C1 segment of cervical spinal cord (tissue), 14 donors: ENCODE measurements at places on chromosomes 1 and 21.

GRCh38 chr1:209657918-209658317 is 5.7 kb upstream of the LAMB3 start:
- no peak for DNase-seq

GRCh38 chr1:225318706-225319575 is 108.9 kb downstream of the LBR start:
- no peak for DNase-seq

DNA sequence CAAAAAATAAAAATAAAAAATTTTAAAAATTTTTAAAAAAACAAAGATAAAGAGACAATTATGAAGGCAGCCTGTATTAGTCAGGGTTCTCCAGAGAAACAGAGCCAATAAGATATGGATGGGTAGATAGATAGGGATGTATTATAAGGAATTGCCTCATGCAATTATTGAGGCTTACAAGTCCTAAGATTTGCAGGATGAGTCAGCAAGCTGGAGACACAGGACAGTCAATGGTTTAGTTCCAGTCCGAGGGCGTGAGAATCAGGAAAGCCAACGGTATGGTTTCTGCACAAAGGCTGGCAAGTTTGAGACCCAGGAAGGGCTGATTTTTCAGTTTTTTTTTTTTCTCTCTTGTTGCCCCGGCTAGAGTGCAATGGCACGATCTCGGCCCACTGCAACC is 24.1 kb upstream of the EIF4G3 start:
- no peak for DNase-seq

DNA sequence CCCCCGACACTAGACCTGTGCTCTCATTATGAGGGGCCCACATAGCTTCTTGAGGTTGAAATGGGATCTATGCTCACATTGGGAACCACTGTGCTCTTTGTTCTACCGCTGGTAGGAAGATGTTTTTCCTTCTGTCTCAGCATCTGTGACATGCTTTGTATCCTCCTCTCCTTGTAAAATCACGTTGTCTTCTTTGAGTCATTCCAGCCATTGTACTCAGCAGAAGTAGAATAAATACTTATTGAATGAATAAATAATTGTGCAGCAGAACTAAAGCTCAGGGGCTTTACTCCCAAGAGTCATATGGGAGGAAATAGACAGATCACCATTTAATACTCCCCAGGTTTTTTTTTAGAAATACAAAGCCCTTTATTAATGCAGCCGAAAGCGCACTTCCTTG is 66.3 kb upstream of the EDEM3 start:
- no peak for DNase-seq

DNA sequence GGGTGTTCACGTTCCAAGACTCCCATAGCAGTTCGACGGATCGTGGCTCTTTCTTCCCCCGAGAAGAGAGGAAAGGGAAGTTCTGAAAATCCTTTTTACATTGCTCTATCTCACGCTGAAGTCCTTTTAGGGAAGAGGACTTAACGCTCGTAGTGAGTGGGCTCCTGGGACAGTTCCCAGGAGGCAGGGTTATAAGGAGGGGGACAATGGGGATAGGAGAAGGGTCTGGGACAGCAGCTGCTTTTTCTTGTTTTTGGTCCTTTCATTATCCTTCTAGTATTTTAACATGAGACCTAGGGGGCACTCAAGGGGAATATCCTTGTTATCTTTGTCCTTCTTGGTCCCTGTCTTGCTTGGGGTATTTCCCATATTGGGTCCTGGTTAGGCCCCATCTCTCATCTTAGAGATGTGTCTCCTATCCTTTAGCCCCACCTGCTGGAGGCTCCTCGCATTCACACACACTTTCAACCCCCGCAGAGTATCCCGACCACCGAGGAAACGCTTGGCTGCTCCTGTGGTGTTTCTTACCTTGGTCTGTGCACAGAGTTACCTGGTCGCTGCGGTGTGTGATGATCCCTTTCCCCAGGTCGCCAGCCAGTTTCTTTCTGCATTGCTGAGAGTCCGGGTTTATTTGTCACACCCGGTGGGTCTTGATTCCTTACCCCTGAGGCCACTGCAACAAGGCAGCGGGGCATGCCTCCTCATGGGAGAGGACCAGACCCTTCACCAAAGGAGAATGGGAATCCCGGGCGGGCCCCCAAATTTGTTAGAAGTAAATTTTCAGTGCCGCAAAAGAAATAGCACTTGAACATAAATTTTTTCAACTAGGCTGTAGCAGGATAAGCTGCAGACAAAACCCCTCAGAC is 29.7 kb downstream of the SCCPDH start:
- DNase-seq, result no peak

GRCh38 chr1:246987083-246987690 is 20.7 kb downstream of the ZNF695 start:
- DNase-seq, result no peak

- DNase-seq, result peak; percentile 1
Observed at GRCh38 chr1:76336931-76337371, 262.4 kb downstream of the ST6GALNAC3 start.

DNA sequence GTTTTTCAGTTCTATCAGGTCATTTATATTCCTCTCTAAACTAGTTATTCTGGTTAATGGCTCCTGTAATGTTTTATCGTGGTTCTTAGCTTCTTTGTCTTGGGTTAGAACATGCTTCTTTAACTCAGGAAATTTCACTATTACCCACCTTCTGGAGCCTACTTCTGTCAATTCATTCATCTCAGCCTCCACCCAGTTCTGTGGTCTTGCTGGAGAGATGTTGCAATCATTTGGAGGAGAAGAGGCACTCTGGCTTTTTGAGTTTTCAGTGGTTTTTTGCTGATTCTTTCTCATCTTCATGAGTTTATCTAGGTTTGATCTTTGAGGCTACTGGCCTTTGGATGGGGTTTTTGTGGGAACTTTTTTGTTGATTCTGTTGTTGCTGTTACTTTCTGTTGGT is 213.0 kb downstream of the BRINP2 start:
- DNase-seq, result no peak
